ENCODE measurements at places on chromosomes 5 and 9. TPM values are rescaled to one million over a fixed set of nuclear protein-coding genes. Genes with fewer than 3 reads are reported as not detected.
A peak's percentile ranks its signal among the peaks of the same experiment; 100 is the strongest.

SLC45A2 gene
- total RNA-seq = 0.36 TPM

ADGRV1 gene
- 0.62 TPM for total RNA-seq

SH2D3C gene
- total RNA-seq = 19.7 TPM

CRB2 gene
- 0.15 TPM for total RNA-seq

CD180 gene
- total RNA-seq = 1.6 TPM

PAX5 gene
- total RNA-seq = 0.81 TPM

DNA sequence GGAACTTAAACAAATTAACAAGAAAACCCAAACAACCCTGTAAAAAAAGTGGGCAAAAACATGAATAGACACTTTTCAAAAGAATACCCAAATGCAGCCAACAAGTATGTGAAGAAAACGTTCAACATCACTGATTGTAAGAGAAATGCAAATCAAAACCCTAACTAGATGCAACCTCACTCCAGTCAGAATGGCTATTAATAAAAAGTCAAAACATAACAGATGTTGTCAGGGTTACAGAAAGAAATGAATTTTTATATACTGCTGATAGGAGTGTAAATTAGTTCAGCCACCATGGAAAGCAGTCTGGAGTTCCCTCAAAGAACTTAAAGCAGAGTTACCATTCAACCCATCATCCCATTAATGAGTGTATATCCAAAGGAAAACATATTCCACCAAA lies 479.0 kb downstream of the MTRR start:
- H3K36me3 ChIP-seq = no peaks in the 10 kb centered on the region
- H3K4me1 ChIP-seq = no peaks in the 10 kb centered on the region
- no peak overlapping the region for H3K27ac ChIP-seq

GRCh38 chr5:72210888-72211678 lies 103.8 kb downstream of the MAP1B start:
- no peaks in the 10 kb centered on the region for H3K27me3 ChIP-seq
- peak overlapping the region; percentile 97 for H3K27ac ChIP-seq
- DNase-seq = peak; percentile 82
- peaks cover 3% of the 10 kb centered on the region for H3K36me3 ChIP-seq
- peaks cover 3% of the 10 kb centered on the region for H3K4me1 ChIP-seq

GRCh38 chr5:159207222-159207685 lies 2.1 kb downstream of the RNF145 start:
- H3K27ac ChIP-seq = peak overlapping the region; percentile 91
- H3K27me3 ChIP-seq = no peaks in the 10 kb centered on the region
- H3K36me3 ChIP-seq = no peaks in the 10 kb centered on the region
- H3K4me3 ChIP-seq = peak overlapping the region; percentile 76
- no peak for DNase-seq

GRCh38 chr5:146082798-146083197 lies 22.6 kb downstream of the PLAC8L1 start:
- H3K4me1 ChIP-seq = no peaks in the 10 kb centered on the region
- H3K36me3 ChIP-seq = no peaks in the 10 kb centered on the region
- DNase-seq = no peak
- no peak overlapping the region for H3K27ac ChIP-seq
- no peaks in the 10 kb centered on the region for H3K27me3 ChIP-seq
- no peak overlapping the region for H3K4me3 ChIP-seq

- no peaks in the 10 kb centered on the region for H3K4me1 ChIP-seq
- H3K27ac ChIP-seq = peak overlapping the region; percentile 4
- H3K36me3 ChIP-seq = no peaks in the 10 kb centered on the region
- H3K27me3 ChIP-seq = no peaks in the 10 kb centered on the region
- peak overlapping the region; percentile 76 for H3K4me3 ChIP-seq
- no peak for DNase-seq
Observed at GRCh38 chr5:128082551-128083032, 974 bp upstream of the SLC12A2 start.

- H3K27ac ChIP-seq = no peak overlapping the region
- no peaks in the 10 kb centered on the region for H3K27me3 ChIP-seq
- H3K36me3 ChIP-seq = no peaks in the 10 kb centered on the region
- H3K4me1 ChIP-seq = no peaks in the 10 kb centered on the region
- no peak for DNase-seq
Observed at GRCh38 chr5:93819668-93820067, 78.3 kb upstream of the POU5F2 start.

DNA sequence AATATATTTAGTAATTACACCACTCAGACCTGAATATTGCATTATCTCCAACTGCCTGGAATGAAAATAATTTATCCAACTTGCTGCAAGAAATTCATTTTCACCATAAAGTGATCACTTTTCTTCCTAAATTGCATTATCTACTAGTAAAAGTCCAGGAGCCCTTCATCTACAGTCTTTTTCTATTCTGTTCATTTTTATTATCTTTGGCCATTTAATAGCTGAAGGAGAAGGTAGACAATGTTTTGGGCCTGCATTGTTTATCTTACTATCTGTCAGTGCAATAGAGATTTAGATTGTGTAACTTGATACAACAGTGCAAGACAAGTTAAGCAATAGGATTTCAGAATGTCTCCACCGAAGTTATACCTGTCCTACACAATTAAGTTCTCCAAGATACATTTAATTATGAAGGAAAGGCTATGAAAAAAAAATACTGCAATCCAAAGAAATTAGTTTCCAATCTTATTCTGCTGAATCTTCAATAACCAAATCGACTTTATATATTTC lies 1339.7 kb upstream of the CDH6 start:
- H3K27ac ChIP-seq = no peak overlapping the region
- no peak for DNase-seq
- no peaks in the 10 kb centered on the region for H3K36me3 ChIP-seq
- H3K4me1 ChIP-seq = no peaks in the 10 kb centered on the region
- no peak overlapping the region for H3K4me3 ChIP-seq

DNA sequence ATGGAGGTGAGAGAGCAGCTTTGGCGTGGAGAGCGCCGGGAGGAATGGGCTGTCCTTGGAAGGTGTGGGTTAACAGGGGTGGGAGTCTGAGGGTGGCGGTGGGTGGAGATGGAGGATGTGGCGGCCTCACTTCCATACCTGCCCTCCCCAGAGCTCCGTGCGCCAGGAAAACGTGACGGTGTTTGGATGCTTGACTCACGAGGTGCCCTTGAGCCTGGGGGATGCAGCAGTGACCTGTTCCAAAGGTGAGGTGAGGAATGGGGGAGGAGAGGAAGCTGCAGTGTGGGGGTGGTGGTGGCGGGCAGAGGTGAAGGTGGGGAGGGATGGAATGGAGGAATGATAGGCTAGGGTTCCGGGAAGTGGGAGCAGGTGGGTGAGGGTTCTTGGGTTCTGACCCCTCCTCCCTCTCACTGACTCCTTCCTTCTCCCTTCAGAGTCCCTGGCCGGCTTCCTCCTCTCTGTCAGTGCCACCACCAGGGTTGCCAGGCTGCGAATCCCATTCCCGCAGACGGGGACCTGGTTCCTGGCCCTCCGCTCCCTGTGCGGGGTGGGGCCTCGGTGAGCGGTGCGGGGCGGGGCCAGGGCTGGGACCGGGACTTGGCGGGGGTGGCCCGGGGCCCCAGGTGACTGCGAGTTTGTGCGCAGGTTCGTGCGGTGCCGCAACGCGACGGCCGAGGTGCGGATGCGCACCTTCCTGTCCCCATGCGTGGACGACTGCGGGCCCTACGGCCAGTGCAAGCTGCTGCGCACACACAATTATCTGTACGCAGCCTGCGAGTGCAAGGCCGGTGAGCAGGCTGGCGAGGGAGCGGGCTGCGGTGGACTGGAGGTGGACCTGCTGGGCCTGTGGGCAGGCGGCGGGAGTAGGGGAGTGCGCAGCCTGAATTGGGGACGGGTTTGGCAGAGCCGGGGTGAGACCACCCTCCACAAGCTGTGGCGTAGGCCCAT lies 17.1 kb downstream of the TMEM8B start:
- H3K4me1 ChIP-seq = no peaks in the 10 kb centered on the region
- no peak overlapping the region for H3K4me3 ChIP-seq
- H3K27ac ChIP-seq = no peak overlapping the region
- no peak for DNase-seq

DNA sequence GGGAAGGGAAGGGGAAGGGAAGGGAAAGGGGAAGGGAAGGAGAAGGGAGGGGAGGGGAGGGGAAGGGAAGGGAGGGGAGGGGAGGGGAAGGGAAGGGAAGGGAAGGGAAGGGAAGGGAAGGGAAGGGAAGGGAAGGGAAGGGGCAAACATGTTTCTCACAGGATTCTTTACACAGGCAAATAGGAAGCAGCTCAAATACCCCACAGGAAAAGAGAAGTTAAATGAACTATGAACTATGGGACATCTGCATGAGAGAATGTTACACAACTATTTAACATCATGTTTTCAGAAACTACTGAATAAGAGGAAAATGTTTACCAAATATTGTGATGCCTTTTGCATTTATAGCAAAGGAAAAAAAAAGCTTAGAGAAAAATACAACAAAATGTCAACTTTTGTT lies 125.4 kb upstream of the SLC30A5 start:
- H3K4me3 ChIP-seq = no peak overlapping the region
- DNase-seq = no peak
- H3K27ac ChIP-seq = no peak overlapping the region

GRCh38 chr5:43281840-43282658 lies 31.2 kb downstream of the HMGCS1 start:
- no peak overlapping the region for H3K27ac ChIP-seq
- H3K36me3 ChIP-seq = no peaks in the 10 kb centered on the region
- no peak overlapping the region for H3K4me3 ChIP-seq
- DNase-seq = no peak
- H3K4me1 ChIP-seq = no peaks in the 10 kb centered on the region
- H3K27me3 ChIP-seq = no peaks in the 10 kb centered on the region

DNA sequence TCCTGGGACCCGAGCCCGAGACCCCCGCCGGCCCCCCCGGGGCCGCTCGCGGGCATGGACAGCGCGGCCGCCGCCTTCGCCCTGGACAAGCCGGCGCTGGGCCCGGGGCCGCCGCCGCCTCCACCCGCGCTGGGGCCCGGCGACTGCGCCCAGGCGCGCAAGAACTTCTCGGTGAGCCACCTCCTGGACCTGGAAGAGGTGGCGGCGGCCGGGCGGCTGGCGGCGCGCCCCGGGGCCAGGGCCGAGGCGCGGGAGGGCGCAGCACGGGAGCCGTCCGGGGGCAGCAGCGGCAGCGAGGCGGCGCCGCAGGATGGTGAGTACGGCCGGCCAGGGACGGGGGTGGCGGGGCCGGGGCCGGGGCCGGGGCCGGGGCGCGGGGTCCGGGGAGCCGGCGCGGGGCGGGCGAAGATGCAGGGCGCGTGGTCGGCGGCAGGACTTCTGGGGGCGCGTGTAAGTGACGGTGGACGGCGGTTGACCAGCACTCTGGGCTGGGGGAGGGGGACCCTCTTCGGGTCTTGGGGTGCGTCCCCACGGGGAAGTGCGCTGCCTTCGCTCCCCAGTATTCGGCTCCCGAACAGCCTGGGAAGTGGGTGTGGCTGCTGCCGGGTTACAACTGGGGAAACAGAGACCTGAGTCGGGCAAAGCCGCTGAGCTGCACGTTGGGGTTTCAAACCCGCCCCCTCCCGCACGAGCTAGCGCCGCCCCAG lies 520 bp downstream of the PRRX2 start:
- H3K27ac ChIP-seq = peak overlapping the region; percentile 49
- DNase-seq = no peak
- H3K4me3 ChIP-seq = peak overlapping the region; percentile 95
- H3K27me3 ChIP-seq = no peaks in the 10 kb centered on the region
- H3K36me3 ChIP-seq = no peaks in the 10 kb centered on the region
- no peaks in the 10 kb centered on the region for H3K4me1 ChIP-seq

GRCh38 chr5:1374679-1375055 lies 29.8 kb upstream of the CLPTM1L start:
- no peaks in the 10 kb centered on the region for H3K4me1 ChIP-seq
- H3K27me3 ChIP-seq = no peaks in the 10 kb centered on the region
- no peak overlapping the region for H3K4me3 ChIP-seq
- no peak overlapping the region for H3K27ac ChIP-seq
- DNase-seq = no peak
- H3K36me3 ChIP-seq = no peaks in the 10 kb centered on the region

DNA sequence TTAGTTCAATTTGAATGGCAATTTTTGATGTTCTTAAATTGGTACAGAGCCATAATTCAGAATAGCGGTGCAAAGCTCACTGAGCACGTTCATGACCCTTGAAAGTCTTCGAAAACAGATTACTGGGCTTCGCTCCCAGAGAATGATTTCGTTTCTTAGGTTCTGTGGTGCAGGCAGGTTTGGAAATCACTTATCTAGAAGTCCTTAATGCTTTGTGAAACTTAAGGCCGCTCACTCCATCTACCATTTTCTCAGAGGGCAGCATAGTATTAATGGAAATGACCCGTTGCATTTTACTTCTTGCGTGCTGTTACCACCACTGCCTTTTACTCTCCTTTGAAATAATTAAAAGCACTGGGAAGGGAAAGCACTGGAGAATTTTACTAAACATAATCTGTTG lies 2.9 kb upstream of the MAT2B start:
- H3K27me3 ChIP-seq = peaks cover 2% of the 10 kb centered on the region
- no peak for DNase-seq
- H3K36me3 ChIP-seq = no peaks in the 10 kb centered on the region
- H3K4me1 ChIP-seq = peaks cover 5% of the 10 kb centered on the region
- peak overlapping the region; percentile 76 for H3K27ac ChIP-seq

GRCh38 chr9:98712987-98713386 lies 4.3 kb upstream of the GABBR2 start:
- H3K36me3 ChIP-seq = no peaks in the 10 kb centered on the region
- H3K27me3 ChIP-seq = no peaks in the 10 kb centered on the region
- H3K27ac ChIP-seq = no peak overlapping the region
- no peaks in the 10 kb centered on the region for H3K4me1 ChIP-seq

- H3K4me1 ChIP-seq = peaks cover 2% of the 10 kb centered on the region
- peaks cover 2% of the 10 kb centered on the region for H3K36me3 ChIP-seq
Observed at GRCh38 chr9:137267933-137268355, 9.6 kb upstream of the TOR4A start.

DNA sequence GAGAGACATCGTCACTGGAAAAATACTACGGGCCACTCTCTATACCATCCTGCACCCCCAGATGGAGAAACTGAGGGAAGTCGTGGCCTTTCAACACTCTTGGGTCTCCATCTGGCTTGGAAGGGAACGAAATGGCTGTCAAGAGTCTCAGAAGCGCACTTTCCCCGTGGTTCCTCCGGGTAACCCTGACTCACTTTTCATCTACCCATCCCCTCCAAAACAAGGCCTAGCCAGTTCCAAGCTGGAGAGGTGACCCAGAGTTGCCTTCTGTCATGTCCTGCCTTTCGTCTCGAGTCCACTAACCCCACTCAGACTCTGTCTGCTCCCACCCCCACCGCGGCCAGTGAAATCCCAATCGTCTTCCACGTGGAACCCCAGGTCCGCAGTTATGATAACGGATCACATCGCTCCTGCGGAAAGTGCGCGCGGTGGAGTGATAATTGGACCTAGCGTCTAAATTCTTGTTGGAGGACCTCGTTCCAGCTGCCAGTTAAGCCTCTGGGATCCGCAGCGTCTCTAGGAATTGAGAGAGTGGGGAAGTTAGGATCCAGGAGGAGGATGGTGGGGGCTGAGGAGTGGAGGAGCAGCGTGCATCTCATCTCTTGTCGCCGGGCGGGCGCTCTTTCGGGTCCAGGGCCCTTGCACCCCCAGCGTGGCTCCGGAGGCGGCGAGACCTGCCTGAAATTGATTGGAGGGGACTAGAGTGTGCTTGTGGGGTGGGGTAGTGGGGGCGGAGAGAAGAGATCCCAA lies 4.6 kb downstream of the CDKN2A start:
- no peaks in the 10 kb centered on the region for H3K4me1 ChIP-seq
- no peak overlapping the region for H3K4me3 ChIP-seq
- H3K36me3 ChIP-seq = no peaks in the 10 kb centered on the region
- H3K27ac ChIP-seq = no peak overlapping the region

GRCh38 chr9:21153336-21154017 lies 11.8 kb upstream of the IFNW1 start:
- H3K27ac ChIP-seq = no peak overlapping the region
- no peaks in the 10 kb centered on the region for H3K27me3 ChIP-seq
- no peaks in the 10 kb centered on the region for H3K36me3 ChIP-seq
- peak; percentile 26 for DNase-seq
- peaks cover 6% of the 10 kb centered on the region for H3K4me1 ChIP-seq

- H3K27ac ChIP-seq = no peak overlapping the region
- no peak for DNase-seq
- no peaks in the 10 kb centered on the region for H3K27me3 ChIP-seq
- H3K4me3 ChIP-seq = no peak overlapping the region
- no peaks in the 10 kb centered on the region for H3K36me3 ChIP-seq
- no peaks in the 10 kb centered on the region for H3K4me1 ChIP-seq
Observed at GRCh38 chr5:38450627-38451026, 105.8 kb downstream of the LIFR start.

All from aorta (tissue), 5 donors.